ENCODE measurements at places on chromosomes 5 and 9. TPM values are rescaled to one million over a fixed set of nuclear protein-coding genes. Genes with fewer than 3 reads are reported as not detected.

The C9orf40 gene
- total RNA-seq: 2.2 TPM

GRCh38 chr5:141430332-141431113 is at the start of gene PCDHGA12:
TSS of gene PCDHGA12 (plus strand) at chr5:141430507. CDS start at chr5:141430760, 253 bp downstream.
- H3K4me3 ChIP-seq: peak within 1 kb of the TSS; percentile 0
- H3K36me3 ChIP-seq: no peaks in the 10 kb centered on the region
- no peaks in the 10 kb centered on the region for H3K27me3 ChIP-seq
- no peak for DNase-seq
- H3K4me1 ChIP-seq: no peaks in the 10 kb centered on the region

DNA sequence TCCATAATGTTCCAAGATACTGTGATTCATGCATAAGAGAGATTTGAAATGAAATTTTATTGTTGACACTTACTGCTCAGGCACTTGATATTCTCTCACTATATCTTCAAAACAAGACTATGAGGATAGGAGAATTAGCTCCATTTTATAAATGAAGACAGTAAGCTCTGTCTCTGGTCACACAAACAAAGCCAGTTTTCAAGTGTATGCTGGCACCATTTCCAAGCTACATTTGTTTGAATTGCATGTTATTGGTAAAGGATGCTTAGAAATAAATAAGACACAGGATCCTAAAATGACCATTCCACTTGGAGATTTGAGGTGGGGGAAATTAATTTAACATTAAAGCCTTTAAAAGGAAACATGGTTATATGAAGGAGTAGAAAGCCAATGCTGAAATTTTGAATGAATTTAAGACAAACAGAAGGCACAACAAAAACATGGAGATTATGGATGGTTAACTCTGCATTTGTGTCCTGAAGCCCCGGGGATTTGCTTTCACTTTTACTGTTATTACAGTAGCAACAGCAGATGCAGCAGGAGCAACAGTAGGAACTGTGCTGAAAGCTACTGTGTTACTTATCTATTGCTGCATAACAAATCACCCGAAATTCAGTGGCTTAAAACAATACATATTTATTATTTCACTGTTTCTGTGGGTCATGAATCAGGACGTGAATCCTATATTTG is 79.7 kb upstream of the ASTN2 start:
- H3K4me1 ChIP-seq: no peaks in the 10 kb centered on the region
- H3K4me3 ChIP-seq: peak overlapping the region; percentile 32
- H3K27ac ChIP-seq: peak overlapping the region; percentile 18

The DRD1 gene
- not detected for total RNA-seq

DNA sequence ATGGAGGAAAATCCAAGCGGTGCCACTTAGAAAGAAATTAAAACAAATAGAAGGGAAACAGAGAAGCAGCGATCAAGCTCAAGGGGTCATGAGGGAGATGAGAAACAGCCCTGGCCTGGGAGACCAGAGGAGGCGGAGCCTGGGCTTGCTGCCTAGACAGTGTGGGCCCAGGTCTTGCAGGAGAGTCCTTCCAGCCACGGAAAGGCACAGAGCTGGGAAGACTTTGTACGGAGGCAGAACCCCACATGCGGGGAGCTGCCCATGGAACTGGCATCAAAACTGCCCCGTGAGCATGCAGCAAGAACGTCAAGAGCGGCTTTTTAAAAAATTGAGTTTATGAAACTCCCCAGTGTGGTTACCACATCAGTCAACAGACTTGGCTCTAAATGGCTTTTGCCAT is 119.4 kb downstream of the IRX1 start:
- H3K36me3 ChIP-seq: no peaks in the 10 kb centered on the region
- DNase-seq: no peak
- H3K4me3 ChIP-seq: no peak overlapping the region
- H3K27me3 ChIP-seq: no peaks in the 10 kb centered on the region
- no peaks in the 10 kb centered on the region for H3K4me1 ChIP-seq

The ESM1 gene
- total RNA-seq: 0.24 TPM

DNA sequence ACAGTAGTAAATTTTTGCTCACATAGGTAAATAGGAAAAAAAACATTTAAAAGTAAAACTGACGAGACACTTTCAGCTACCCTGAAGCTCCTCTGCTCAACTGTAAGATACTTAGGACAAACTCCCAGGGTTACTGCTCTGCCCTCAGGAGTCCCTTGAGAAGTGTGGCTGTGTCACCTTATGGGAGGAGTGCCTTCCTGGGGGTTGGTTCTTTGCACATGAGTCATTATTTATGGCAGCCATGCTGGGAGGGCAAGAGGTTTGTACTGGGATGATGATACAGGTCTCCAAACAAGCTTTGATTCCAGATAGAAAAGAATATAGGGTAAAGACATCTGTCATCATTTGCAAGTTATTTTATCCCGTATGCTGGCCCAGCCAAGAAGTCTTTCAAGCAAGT is 45.9 kb downstream of the TTC1 start:
- no peak overlapping the region for H3K4me3 ChIP-seq
- peaks cover 48% of the 10 kb centered on the region for H3K36me3 ChIP-seq
- no peaks in the 10 kb centered on the region for H3K4me1 ChIP-seq

GRCh38 chr9:98943682-98944056 is at the start of gene COL15A1:
TSS of gene COL15A1 (plus strand) at chr9:98943907. CDS start at chr9:98944062, 155 bp downstream.
- H3K4me3 ChIP-seq: peak within 1 kb of the TSS; percentile 11
- no peaks in the 10 kb centered on the region for H3K4me1 ChIP-seq

GRCh38 chr9:126721564-126721981 is 83.3 kb upstream of the ZBTB43 start:
- DNase-seq: no peak
- no peak overlapping the region for H3K4me3 ChIP-seq
- H3K27ac ChIP-seq: no peak overlapping the region
- no peaks in the 10 kb centered on the region for H3K4me1 ChIP-seq
- H3K27me3 ChIP-seq: peaks cover 4% of the 10 kb centered on the region
- no peaks in the 10 kb centered on the region for H3K36me3 ChIP-seq

DNA sequence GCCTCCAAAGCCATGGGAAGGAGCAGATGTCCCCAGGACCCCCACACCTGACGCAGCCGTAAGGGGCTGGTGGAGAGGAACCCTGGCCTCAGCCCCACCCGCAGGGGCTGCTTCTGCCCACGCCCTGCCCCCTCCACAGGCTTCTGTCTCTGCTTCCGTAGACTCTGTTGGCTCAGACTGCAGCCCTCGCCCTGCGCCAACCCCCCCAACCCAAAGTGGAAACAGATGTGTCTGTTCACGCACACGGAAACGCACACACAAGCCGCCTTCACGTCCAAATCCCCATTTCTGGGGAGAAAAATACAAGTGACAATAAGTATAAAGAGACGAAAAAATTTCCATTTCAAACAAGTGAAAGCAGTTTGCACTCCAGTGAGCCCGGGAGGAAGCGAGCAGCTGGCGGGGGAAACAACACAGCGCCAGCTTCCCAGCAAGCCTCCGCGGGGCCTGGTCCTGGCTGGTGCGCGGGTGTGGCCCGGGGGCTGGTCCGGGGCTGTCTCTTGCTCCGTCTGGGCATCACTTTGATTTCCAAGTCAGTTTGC is 32.6 kb upstream of the RXRA start:
- H3K4me1 ChIP-seq: peaks cover 3% of the 10 kb centered on the region
- H3K27me3 ChIP-seq: no peaks in the 10 kb centered on the region
- no peaks in the 10 kb centered on the region for H3K36me3 ChIP-seq
- H3K27ac ChIP-seq: no peak overlapping the region
- no peak overlapping the region for H3K4me3 ChIP-seq
- DNase-seq: no peak

- no peak overlapping the region for H3K27ac ChIP-seq
- H3K4me1 ChIP-seq: peaks cover 9% of the 10 kb centered on the region
- DNase-seq: no peak
- H3K36me3 ChIP-seq: no peaks in the 10 kb centered on the region
Measured at GRCh38 chr5:76365561-76365960, 37.5 kb upstream of the IQGAP2 start.

DNA sequence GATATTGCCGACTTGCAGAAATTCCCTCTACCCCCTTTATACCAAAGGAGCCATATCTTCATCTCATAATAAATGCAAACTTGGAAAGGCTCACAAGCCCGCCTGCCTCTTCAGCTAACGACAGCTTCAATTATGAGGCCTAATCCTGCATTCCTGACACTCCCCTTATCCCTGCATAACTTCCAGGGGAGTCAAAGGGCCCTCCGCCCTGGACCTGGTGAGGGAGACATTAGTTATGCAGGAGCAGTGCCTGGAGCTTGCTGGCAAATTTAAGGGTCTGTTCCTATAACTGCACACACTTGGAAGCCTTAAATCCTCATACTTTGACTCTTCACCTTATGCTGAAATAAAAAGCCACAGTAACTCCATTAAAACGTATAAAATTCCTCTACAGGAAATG is 617.9 kb downstream of the BNC2 start:
- H3K27ac ChIP-seq: no peak overlapping the region
- H3K36me3 ChIP-seq: no peaks in the 10 kb centered on the region
- H3K4me1 ChIP-seq: no peaks in the 10 kb centered on the region
- no peak overlapping the region for H3K4me3 ChIP-seq

DNA sequence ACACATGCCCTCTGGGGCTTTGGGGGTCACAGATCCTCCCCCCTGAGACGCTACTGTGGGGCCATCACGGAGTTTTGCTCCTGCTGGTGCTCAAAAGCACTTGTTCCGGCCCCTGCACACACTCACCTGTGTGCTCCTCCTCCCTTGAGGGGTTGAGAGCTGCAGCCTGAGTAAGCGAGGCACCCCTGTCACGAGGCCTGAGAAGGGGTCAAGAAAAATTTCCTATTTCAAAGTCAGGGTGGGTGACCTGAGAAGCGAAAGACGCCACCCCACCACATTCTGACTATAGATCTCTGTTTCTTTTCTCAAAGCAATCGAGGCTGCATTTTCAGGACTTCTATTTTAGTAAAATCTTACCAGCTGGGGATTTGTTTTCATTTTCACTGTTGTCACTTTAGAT is 138.5 kb downstream of the DCP2 start:
- no peak overlapping the region for H3K4me3 ChIP-seq
- no peaks in the 10 kb centered on the region for H3K27me3 ChIP-seq
- DNase-seq: no peak
- no peaks in the 10 kb centered on the region for H3K4me1 ChIP-seq
- no peaks in the 10 kb centered on the region for H3K36me3 ChIP-seq

The SPINK7 gene
- total RNA-seq: not detected

DNA sequence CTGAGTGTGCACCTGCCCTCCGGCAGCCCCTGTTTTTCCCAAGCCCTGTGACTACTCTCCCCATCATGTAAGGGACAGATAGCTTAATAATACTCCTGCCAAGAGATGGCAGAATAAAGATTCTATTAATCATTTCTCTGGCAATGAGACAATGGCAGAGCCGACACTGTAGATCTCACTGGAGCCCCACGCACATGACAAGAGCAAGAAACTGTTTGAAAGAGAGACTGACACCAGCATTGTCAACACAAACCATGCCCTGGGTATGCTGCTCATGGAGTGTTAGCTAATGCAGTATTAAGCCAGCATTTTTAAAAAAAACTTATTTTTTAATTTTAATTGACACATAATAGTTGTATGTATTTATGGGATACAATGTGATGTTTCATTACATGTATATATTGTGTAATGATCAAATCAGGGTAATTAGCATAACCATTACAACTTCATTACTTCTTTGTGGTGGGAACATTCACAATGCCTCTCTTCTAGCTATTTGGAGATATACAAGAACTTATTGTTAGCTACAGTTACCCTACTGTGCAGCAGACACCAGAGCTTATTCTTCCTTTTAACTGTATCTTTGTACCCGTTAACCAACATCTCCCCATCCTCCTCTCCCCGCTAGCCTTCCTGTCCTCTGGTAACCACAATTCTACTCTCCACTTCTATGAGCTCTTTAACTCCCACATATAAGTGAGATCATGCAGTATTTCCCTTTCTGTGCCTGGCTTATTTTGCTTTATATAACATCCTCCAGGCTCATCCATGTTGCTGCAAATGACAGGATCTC is 31.5 kb upstream of the SEMA4D start:
- H3K36me3 ChIP-seq: no peaks in the 10 kb centered on the region
- no peak overlapping the region for H3K27ac ChIP-seq
- no peaks in the 10 kb centered on the region for H3K4me1 ChIP-seq
- no peak overlapping the region for H3K4me3 ChIP-seq
- H3K27me3 ChIP-seq: no peaks in the 10 kb centered on the region

DNA sequence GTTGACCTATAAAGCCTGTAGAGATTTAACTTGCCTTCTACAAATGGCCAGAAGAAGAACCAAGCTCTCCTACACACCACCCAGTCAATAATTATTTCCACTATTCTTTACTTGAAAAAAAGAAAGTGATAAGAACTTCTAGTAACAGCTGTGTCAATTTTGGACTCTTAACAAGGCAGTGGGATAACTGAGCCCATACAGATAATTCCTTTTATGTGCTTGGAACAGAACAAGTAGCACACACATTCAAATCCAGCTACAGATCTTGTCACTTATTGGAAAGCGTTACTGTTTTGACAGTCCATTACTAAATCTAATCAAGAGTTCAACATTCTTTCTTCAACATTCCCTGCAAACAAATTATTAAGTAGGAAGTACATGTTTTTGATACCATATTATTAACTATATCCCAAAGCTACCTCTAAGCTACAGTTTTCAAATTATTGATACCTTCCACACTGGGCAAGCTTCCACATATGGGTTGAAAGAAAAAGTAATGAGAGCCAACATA is 6.3 kb downstream of the PTGER4 start:
- H3K27ac ChIP-seq: no peak overlapping the region
- no peaks in the 10 kb centered on the region for H3K4me1 ChIP-seq
- H3K4me3 ChIP-seq: no peak overlapping the region
- H3K36me3 ChIP-seq: no peaks in the 10 kb centered on the region

GRCh38 chr9:119372951-119373350 is 3.7 kb upstream of the BRINP1 start:
- H3K27ac ChIP-seq: no peak overlapping the region
- H3K27me3 ChIP-seq: no peaks in the 10 kb centered on the region
- DNase-seq: no peak
- no peak overlapping the region for H3K4me3 ChIP-seq
- H3K4me1 ChIP-seq: no peaks in the 10 kb centered on the region

DNA sequence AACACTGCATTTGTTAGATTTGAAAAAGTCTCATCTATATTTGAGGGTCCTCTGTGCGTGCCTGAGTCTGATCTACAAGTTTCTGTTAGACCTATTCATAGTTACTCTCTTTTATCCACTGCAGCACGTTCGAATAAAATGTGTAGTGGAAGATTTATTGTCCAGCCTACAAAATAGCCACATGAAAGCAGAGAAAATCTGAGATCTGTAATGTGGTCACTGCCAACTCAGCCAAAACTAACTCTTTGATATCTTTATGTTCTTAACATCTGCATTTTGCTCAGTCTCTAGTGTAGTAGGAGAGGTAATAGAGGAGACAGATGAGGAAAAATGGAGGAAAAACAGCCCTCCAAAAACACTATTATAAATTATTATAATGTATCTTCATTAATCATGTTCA is 354.0 kb downstream of the NPR3 start:
- no peaks in the 10 kb centered on the region for H3K27me3 ChIP-seq
- no peak overlapping the region for H3K4me3 ChIP-seq
- no peak for DNase-seq
- no peaks in the 10 kb centered on the region for H3K4me1 ChIP-seq

- no peak overlapping the region for H3K4me3 ChIP-seq
- no peaks in the 10 kb centered on the region for H3K27me3 ChIP-seq
- H3K36me3 ChIP-seq: no peaks in the 10 kb centered on the region
- H3K27ac ChIP-seq: no peak overlapping the region
Measured at GRCh38 chr5:73812457-73812856, 186.5 kb downstream of the ARHGEF28 start.
